Stimulated activated CD4-positive, alpha-beta T cell treated with anti-CD3 and anti-CD28 coated beads, Interleukin-4, amount 100 ng/mL, for 48 hours (primary cell): ENCODE measurements at places on chromosomes 1 and 21.

GRCh38 chr1:65420590-65421350, at the start of the genes LEPR and LEPROT:
Gene LEPR, plus strand, starts transcription at chr1:65420668. Its CDS starts 144,898 bp downstream, at chr1:65565566.
Gene LEPROT, plus strand, starts transcription at chr1:65420668. Its CDS starts 57 bp downstream, at chr1:65420725.
- DNase-seq: no peak

DNA sequence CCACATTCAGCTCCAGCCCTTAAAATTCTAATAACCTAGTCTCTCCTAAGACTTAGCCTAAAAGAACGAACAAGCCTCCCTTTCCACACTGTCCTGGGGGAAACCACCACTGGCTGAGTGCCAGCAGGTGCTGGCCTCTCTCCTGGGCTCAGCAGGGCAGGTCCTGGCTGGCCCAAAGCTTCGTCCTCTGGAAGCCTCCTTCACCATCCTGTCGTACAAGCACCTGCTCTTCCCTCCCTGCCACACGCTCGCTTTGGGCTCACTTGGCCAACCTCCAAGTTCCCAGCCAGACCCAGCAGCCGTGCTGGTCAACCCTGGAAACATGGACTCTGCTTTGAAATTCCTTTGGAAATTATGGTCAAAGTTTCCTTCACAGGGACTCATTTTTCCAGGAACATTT, 58.2 kb upstream of the SLC25A33 start:
- DNase-seq: no peak

- no peak for DNase-seq
These were observed 36.7 kb upstream of the LRRC8B start for GRCh38 chr1:89487972-89488371.

GRCh38 chr21:42417533-42417932, 13.8 kb downstream of the UBASH3A start:
- DNase-seq: no peak

GRCh38 chr21:16427587-16428087, 697.9 kb downstream of the USP25 start:
- DNase-seq: no peak

DNA sequence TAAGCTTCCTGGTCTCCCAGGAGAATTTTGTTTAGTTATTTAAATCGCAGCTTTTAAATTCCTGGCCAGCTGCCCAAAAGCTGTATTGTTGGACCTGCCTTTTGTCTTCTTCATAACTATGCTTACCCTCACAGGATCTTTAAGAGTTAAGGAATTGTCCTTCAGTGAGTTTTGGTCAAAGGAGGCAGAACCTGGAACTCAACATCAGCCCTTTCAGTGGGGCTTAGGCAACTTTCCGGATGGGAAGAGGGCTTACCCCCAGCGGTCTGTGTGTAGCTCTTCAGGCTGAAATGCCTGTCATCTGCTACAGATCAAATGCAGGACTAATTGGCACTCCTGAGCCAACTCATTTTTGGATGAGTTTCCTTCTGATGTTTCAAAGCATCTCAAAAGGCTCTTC, 402.6 kb downstream of the SIPA1L2 start:
- no peak for DNase-seq

GRCh38 chr1:87757676-87758075, 429.0 kb downstream of the LMO4 start:
- DNase-seq: no peak

DNA sequence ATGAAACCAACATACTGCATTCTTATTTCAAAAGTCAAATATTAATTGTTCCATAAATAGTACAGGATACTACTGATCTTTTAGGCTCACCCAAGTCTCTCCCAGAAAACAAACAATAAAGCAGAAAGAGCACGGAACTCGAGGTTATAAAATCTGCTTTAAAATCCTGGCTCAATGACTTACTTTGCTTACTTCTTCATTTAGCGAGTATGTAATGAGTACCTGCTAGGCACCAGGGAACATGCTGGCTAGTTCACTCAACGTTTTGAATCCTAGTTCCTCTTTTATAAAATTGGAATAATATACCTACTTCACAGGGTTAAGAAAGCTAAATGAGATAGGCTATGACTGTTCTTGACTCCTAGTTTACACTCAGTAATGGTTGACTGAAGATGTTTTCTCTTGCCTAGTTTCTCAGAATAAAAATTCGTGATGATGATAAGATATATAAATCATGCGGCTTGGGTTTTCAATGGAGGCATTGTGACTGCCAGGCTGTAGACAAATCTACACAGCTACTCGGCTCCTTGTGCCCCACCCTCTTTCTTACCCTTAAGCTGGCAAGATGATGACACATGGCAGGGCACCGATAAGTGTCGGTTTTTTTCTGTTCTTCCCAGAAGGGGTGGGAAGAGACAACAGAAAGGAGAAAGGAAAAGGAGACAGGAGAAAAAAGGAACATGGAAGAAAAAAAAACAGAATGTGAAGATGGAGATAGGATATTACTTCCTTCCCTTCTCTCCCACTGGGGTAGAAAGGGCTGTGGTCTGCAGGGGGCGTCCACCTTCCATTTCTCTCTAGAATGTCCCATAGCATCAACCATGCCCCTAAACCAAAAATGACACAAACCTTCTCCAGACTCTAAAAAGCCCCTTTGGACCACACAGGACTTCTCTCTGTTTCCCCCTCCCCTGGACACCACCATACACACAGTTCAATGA, 507.1 kb downstream of the SMYD3 start:
- DNase-seq: no peak

GRCh38 chr1:9805006-9805508, 18.7 kb downstream of the CLSTN1 start:
- no peak for DNase-seq

DNA sequence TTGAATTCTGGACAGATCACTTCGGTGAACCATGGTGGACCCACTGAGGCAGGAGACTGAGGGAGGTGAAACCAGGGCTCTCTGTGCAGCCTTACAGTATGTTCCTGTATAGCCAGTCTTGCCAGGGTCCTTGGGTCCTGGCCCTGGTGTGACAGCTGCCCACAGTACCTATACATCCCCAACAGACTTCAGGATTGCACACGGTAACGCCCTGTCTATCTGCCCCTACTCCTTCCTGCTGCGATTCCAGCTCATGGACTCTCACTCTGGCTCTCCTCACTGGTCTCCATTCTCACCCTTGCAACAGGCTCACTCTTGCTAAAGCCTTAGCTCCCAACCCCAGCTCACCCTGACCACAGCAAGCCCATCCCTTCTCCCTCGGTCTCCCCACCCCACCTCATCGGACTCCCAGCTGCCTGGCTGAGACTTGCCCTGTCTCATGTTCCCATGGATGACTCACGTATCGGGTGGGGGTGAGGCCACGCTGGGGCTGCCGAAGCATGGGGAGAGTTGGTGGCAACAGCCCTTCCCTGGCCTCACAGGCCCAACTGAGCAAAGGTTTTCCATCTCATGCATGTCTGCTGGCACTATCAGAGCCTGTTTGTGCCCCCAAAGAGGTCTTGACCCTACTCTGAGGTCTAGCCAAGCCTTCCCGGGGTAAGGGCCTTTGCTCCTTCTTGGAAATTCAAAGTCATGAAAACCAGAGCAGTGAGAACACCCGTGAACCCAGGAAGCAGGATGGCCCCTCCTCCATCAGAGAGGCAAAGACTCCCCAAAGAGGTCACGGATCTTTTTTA, 7.1 kb downstream of the PHLDA3 start:
- DNase-seq: no peak

GRCh38 chr1:160211046-160211790, 6.0 kb downstream of the PEA15 start:
- DNase-seq: no peak

GRCh38 chr21:29475329-29475728, 176.6 kb downstream of the BACH1 start:
- DNase-seq: no peak

GRCh38 chr1:198830412-198830811, 191.6 kb downstream of the PTPRC start:
- no peak for DNase-seq

- DNase-seq: no peak
These were observed 1.0 kb downstream of the C1orf115 start for GRCh38 chr1:220691053-220691684.

GRCh38 chr1:54439550-54440223, 33.5 kb upstream of the SSBP3 start:
- no peak for DNase-seq

GRCh38 chr1:66351913-66352312, 182.0 kb upstream of the SGIP1 start:
- DNase-seq: no peak

DNA sequence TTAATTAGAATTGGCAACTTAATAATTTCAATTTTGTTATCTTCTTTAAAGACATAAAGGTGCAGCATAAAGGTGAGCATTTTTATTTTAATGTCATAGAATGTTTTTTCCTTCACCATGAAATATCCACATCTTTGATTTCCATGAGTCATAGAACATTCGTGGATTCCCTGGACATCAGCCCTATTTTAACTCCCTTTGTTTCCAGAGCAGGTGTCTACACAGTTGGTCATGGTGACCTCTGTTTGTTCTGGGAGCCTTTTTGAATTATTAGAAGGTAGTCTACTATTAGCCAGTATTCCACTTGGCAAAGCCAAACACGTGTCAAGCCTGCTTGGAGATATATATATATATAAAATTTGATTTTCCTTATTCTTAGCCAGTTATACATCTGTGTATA, 572.9 kb downstream of the LTN1 start:
- no peak for DNase-seq

- DNase-seq: no peak
These were observed 134.7 kb upstream of the KCNJ15 start for GRCh38 chr21:38121888-38122720.

- DNase-seq: no peak
These were observed 10.2 kb downstream of the PHGDH start for GRCh38 chr1:119721896-119722295.

- no peak for DNase-seq
These were observed 191.8 kb upstream of the DPYD start for GRCh38 chr1:98112626-98113025.

- DNase-seq: no peak
These were observed 17.1 kb upstream of the IVNS1ABP start for GRCh38 chr1:185334182-185334581.

DNA sequence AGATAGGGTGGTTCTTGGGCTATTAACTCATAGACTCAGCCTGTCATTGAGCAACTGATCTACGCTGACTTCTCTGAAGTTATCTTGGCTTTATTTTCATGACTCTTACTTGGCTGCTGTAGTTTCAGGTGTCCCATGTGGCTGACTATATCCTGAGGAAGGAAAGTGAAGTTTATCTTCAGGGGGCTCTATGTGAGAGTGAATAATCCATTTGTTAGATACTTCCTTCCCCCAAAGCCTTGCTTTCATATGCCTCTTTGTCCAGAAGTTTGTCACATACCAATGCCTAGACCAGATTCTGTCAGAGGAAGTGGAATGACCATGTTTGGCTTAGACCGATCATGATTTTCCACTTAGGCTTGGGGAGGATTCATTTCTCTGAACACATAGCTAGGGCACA, 27.9 kb upstream of the C1orf87 start:
- DNase-seq: no peak

DNA sequence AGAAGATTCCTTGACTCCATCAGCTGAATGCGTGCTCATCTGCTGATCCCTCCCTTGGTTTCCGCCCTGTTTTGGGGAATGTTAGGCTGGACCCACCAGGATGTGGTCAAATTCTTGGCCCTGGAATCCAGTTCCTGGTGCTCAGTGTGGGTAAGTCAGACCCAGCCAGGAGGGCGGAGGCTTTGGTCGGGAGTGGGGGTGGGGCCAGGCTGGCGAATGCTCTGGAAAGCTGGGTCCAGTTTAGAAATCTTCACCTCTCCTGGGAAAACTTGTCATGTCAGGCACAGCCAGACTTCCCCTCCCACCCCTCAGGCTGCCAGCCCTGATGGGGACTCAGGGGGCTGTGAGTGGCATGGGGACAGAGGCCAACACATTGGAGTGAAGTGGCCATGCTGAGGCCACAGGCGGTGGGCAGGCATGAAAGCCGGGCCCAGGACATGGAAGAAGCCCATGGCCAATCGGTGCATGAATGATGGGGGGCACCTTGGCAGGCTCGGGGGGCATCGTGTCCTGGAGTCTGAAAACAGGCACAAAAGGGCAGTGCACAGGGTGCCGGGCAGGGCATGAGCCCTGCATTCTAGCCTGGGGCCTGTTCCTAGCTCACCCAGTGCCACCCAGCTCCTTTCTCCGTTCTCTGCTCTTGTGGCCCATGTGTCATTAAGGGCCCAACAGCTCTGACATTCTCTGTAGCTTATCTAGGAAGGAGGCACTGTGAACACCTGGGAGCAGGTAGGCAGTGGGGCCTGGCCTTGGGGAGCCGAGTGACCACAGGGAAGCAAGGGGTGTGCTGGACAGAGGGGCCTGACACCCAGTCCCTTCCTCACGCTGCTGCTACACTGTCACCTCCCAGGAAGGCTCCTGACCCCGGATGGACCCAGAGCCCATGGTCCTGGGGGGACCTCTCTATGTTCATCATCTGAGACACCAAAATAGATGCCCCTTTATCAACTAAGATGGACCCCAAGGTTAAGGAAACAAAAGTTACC, 14.6 kb upstream of the PADI1 start:
- DNase-seq: no peak

GRCh38 chr1:241495741-241496140, 23.8 kb downstream of the FH start:
- DNase-seq: no peak

- no peak for DNase-seq
These were observed 68.0 kb upstream of the ACTL8 start for GRCh38 chr1:17687145-17687544.

DNA sequence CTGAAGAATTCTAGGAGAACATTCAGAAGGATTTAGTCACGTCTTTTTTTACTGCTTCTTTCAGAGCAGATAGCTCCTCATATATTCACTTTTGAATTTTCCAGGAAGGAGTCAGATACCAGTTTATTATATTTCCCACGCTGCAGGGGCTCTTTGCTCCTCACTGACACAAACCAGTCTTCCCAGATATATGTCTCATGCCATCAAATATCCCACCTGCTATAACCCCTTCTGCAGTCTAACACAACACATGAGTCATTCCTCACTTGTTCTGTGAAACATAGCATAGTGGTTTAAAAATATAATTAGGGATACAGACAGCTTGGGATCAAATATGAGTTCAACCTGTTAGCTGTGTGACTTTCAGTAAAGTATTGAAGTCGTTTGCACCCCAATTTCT, 251.7 kb upstream of the DPYD start:
- DNase-seq: no peak

- DNase-seq: no peak
These were observed 753.8 kb upstream of the B3GALT2 start for GRCh38 chr1:193940176-193940575.

DNA sequence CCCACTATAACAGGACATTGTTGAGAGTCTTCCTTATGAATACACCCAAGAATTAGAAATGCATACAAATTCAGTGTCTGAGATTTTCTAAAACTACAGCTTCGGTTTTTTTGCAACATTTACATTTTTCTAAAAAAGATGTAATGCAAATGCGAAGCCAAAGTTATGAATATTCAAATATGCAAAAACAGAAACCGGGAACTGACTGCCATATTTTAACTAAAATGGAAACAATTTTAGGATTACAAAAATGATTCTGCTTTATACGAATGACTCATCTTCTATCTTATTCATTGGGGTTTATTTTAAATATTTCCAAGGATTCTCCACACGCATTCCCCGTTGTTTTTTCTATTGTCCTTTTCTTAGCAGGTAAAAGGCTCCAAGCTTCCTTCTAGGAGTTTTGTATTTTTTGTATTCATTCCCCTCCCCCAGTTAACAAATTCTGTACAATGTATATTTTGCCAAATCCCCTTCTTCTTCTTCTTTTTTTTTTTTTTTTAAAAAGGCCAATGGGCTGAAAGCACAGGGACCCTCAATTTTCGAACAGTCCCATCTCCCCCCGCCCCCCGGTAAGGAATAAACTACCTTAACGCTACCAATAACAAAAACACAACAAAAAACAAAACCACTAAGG, 1.0 kb downstream of the ARPC5 start:
- DNase-seq: no peak
